Glomerular endothelial cell (primary cell): ENCODE measurements at places on chromosomes 2 and 18.

DNA sequence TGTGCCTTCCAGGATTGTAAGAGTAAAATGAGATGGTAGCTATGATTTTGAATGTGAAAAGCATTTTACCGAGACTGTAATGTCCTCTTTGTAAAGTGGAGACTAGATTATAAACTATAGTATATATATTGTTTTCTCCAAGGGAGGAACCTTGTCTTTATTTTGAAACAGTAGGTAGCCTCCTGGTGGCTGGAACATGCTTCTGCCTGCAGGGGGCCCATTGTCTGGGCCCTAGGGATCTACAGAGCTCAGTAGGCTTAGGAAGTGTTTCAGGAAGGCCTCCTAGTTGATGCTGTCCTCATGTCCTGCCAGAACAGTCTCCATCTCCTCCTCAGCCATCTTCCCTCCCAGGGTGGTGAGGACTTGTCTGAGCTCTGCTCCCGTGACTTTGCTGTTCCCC is 3.0 kb downstream of the PIKFYVE start:
- no peak for DNase-seq

GRCh38 chr2:26054598-26055348 is 20.9 kb downstream of the RAB10 start:
- no peak for DNase-seq

DNA sequence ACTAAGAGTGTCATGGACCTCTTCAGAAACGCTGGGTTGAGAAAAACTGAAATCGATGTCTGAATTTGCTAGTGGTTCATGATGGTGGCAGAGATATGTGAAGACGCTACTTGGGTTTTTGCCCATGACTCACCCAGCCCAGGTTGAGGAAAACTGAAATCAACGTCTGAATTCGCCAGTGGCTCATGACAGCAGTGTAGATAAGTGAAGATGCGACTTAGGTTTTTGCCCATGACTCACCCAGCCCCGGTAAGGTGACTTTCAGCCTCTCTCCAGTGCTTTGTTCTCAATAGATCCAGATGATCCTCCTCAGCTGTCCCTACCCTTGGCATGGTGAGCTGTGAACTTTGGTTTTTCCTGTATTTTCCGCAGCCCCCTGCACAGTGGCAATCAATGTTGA is 105.3 kb upstream of the SIX3 start:
- no peak for DNase-seq

GRCh38 chr2:152120430-152120829 is 21.6 kb upstream of the CACNB4 start:
- DNase-seq: no peak

DNA sequence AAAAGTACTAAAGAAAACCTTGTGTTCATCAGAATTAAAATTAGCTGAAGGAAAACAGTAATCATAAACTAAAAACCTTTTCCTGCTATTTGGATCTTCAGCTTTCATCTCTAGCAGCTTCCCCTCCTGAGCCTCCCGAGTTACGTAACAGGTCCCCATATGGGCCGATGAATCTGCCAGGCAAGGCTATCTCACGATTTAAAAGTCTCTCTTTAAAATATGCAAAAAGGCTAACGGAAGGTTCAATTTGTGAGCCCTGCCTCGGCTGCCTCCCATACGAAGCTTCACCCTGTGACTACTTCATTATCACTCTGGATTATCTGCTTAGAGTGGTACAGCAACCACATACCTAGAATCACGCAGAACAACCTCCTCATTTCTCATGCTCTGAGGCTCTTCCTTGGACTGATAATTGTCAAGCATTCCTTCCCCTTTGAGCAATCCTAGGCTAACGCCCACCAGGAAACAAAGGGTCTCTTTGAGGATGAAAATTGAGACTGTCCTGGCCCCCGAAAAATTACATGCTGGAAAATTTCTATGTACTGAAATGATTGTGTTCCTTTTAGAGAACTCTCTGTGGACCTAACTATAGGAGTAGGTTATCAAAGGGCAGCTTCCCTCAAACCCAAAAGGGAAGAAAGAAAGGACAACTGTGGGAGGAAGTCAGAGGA is 147.4 kb downstream of the ZEB2 start:
- no peak for DNase-seq

DNA sequence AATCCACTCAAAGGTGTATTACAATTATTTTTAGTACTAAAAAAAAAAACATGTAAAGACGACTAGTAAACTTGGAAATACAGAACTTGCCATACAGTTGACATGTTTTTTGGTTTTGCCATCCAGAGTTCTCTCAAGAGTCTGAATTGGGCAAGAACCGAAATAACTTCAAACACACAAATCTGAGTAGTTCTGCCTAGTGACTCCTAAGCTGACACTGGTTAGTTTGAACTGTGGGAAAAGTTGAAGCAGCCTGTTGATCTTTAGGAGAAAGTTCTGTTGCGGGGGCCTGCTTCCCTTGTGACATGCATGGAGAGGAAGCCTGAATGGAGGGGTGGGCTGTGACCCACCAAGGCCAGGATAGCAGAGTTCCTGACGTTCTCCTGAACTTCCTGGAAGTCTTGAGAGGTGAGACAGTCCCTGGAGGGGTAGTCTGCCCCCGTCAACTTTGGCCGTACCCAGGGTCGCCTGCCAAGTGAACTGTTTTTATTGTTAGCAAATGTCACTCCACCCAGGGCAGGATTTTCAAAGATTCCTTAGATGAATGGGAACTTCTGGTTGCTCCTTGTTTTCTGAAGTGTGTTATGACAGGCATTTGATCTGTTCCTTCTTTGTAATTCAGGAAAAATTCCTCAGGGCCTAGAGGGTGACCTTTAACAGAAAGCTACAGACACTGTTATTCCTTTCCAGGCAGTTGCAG is 85.6 kb upstream of the SPTBN1 start:
- no peak for DNase-seq

DNA sequence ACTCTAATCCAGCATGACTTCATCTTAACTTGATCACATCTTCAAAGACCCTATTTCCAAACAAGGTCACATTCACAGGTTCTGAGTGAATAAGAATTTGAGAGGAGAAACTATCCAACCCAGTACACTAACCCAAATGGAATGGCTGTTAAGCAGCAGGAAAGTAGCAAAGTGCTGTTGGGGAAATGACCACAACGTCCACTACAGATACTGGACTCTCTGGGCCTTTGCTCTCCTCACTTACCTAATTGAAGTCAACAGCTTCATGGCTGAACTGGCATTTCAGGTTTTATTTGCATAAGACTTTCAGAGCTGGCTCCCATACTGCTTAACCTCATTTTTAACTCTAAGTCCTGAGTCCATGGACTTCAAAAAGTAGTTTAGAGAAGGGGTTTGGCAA is 38.0 kb upstream of the ACVR2A start:
- DNase-seq: no peak

GRCh38 chr2:165899311-165899710 is 54.3 kb downstream of the TTC21B start:
- no peak for DNase-seq

DNA sequence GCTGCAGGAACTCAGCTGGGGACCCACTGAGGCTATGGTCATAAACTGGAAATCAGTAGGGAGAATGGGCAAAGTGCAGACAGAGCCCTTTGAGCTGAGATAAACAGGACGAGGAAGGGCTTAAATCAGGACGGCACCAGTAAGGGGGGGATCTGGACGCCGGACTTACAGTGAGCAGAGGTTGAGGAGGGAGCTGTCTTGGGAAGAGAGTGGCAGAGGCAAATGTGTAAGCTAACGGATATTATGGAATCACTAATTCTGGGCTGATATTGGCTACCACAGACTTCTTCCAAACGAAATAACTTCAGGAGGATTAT is 539 bp downstream of the CYP27A1 start:
- no peak for DNase-seq

- DNase-seq: no peak
Observed at GRCh38 chr2:236661061-236661761, 91.6 kb downstream of the ACKR3 start.

DNA sequence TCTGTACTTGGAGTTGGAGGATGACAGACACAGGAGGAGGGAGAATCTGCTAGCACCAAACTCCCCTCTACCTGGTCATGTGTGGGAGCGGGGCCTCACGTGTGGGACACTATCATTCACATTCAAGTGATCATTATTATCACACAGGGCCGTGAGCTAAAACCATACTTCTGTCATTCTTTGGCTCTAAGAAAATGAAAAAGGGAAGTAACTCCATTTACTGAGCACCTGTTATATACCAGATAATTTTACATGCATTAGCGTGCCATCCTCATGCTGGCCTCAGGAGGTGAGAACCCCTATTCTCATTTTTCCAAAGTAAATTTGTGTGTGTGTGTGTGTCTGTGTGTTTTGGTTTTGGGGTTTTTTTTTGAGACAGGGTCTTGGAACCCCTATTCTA is 150.1 kb downstream of the GLI2 start:
- DNase-seq: no peak
